Vagina (tissue), 2 donors: ENCODE measurements at places on chromosomes 16 and 17.

GRCh38 chr16:85202051-85202601, 89.9 kb upstream of the CIBAR2 start:
- DNase-seq: no peak

GRCh38 chr17:35730400-35731005, 936 bp upstream of the RASL10B start:
- no peak for DNase-seq

- no peak for DNase-seq
These were observed 30.2 kb downstream of the XPO6 start for GRCh38 chr16:28181515-28181914.

GRCh38 chr16:2195322-2196161, 863 bp downstream of the CASKIN1 start:
- no peak for DNase-seq

- no peak for DNase-seq
These were observed 95.1 kb downstream of the ZFHX3 start for GRCh38 chr16:72952811-72953271.

DNA sequence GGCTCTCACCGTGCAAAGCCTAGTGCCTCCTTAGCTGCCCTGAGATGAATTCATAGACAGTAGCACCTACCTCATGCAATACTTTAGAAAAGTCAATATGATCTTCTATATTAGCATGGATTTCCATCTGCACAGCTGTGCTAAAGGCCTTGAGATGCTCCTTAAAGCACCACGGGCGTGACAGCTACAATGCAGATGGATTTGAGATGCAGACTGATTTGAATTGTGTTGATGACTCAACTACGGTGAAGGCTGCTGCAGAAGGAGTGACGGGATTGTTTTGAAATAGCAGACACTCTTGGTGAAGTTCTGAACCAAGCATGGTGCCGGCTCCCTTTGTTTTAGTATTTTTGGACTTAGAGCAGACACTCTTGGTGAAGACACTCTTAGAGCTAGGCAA, 88.2 kb downstream of the SPECC1 start:
- DNase-seq: no peak

DNA sequence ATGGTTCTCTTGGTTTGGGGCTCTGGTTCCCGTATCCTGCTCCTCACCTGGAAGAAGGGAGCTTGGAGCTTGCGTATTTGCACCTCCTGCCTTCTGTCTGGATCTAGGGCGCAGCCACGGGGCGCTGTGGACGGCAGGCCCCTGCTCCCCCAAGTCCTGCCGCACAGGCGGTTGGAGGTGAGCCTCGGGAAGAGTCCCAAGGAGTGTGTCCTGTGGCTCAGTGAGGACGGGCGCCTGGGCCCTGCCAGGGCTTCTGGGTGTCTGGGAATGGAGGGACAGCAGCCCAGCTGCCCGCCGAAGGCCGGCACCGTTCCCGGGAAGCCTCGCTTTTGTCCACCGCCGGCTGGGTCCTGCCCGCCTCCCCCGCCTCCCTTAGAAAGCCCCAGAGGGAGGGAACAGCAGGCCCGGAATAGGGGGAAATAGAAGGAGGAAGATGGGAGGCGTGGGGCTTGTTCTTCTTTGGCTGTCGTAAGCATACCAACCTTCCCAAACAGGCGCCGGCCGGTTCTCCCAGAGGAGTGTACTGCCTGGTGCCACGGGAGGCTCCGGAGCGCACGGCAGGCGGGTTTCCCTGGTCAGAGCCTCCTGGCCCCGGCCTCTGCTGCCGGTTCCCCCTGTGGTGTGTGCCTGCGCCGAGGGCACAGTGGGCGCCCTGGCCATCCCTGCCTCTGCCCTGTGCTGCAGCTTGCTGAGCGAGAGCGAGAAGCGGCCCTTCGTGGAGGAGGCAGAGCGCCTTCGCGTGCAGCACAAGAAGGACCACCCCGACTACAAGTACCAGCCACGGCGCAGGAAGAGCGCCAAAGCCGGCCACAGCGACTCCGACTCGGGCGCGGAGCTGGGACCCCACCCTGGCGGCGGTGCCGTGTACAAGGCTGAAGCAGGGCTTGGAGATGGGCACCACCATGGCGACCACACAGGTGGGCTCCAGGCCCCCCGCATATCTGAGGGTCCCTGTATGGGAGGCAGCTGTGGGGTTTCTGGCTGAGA, 1.8 kb downstream of the SOX8 start:
- DNase-seq: no peak

DNA sequence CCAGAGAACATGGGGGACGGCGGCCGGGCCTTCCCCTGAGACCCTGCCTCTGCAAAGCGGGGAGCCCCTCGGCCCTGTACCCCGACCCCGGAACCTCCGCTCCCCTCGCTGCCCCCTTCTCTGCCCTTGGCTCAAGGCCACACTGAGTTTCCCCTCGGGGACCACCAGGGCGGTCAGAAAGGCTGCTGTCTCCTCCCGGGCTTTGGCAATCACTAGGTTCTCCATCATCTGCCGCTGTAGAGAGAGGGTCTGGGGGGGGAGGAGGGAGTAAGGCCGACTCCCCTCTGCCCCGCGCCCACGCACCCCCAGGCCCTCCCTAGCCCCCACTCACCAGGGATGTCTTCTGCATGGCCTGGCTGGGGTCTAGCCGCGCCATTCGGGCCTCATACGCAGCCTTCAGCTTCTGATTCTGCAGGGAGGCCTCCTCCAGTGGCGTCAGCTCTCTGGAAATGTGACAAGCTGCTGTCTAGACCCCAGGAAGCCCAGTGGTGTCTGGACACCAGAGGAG, 8.4 kb downstream of the VPS9D1 start:
- DNase-seq: no peak

- DNase-seq: no peak
These were observed 36.8 kb downstream of the TEKT5 start for GRCh38 chr16:10657925-10658324.

DNA sequence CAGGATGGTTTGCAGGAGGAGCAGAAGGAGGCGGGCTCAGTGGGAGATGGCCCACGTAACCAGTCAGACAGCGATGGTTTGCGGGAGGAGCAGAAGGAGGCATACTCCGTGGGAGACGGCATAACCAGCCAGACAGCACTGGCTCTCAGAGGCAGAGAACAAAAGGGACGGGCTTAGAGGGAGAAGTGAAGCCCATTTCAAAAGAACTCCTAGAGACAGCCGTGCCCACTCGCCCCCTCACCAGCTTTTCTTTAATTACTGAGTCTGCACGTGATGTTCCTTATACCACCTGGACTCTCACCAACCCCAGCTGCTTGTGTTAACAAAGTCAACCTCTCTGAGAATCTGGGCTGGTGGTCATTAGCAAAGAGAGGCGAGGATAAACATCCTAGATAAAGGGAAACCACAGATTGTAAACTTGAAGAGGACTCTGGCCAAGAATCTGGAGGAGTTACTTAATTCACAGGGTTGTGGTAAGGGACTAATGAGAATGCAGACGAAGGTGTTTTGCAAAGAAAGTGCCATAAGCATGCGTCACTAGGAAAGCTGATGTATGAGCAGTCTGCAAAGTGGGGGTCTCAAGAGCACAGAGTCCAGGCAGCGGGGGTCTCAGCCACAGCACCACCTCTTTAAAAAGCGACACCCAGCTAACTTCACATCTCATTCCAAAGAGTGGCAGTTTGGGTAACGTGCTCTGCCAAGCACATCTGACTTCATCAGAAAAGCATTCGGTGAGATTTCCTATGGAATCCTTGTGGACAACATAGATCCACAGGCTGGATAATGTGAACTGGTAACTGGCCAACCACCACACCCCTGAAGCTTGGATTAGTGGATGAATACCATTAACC, 51.7 kb downstream of the NXN start:
- no peak for DNase-seq

- DNase-seq: no peak
These were observed 139.7 kb upstream of the MAF start for GRCh38 chr16:79740252-79740651.

DNA sequence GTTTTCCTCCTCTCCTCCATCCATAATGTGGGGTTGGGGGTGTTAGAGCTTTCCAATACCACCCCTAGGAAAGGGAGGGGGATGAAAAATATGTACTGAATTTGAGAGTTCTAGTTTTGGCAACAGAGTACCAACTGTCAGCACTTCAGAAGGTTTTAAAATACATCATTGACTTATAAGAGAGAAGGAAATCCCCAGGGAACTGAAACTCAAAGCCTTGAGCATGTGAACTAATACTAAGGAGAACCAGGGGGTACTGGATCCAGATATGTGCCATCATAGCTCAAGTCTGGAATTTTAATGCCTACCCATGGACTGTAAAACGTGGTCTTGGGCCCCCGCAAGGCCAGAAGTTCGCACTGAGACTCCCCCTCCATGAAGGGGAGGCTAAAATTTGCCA, 15.8 kb downstream of the CACNG5 start:
- DNase-seq: no peak

DNA sequence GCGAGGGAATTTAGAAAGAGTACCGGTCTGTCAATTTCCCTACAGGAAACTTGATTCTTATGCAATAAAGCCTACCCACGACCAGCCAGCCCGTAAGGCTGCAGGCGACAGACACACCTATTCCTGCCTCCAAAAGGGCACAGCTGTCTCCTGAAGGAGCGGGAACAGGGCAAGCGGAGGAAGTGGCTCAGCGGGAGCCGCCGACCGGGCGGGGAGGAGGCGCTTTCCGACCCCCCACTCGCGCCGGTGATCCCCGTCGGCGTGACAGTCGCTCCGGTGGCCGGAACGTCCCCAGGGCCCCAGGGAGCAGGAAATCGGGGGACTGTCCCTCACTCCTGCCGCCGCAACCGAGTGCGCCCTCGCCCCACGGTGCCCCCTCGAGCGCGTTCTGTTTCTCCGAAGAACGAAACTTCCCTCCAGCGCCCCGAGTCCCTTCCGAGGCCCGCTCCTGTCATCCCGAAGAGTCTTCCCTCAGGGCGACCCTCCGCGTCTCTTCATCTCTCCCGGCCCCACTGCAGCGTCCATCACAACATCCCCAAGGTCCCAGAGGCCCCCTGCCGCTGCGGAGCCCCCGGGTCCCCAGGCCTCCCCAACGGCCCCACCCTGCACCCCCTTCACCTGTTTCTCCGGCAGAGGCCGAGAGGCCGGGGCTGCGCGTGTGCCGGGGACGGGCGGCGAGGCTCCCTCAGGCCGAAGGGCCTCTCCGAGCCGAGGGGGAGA, 421 bp downstream of the STAT3 start:
- no peak for DNase-seq

DNA sequence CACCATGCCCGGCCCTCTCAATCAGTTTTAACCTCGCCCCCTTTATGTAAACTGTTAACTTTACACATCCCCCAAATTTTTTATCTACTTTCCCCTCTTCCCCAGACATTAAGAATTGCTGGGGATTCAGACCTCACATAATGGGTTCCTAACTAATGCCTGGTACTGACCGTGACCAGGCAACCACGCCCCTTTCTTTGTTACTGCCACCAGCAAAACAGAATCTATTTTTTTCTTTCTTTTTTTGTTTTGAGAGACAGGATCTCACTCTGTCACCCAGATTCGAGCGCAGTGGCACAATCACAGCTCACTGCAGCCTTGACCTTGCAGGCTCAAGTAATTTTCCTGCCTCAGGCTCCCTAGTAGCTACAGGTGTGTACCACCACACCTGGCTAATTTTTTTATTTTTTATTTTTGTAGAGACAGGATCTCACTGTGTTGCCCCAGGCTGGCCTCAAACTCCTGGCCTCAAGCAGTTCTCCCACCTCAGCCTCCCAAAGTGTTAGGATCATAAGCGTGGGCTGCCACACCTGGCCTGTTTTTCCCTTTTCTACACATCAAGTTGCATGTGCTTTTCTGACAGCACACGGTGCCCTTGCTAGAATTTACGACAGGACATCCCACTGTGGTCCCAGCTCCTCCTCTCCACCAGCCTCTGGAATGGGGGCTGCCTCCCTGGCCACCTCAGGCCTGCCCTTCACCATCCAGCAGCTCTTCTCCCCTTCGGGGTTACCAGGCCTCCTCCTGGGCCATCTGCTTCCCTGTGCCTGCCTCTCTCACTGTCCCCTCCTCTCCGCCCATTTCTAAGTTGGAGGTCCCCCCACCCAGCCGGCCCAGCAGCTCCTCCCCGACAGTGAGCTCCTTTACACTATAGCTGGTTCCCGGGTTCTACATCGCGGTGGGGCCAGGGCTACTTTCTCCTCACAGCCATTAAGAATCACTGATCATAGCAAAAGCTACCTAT, 10.8 kb downstream of the CPNE2 start:
- DNase-seq: no peak

DNA sequence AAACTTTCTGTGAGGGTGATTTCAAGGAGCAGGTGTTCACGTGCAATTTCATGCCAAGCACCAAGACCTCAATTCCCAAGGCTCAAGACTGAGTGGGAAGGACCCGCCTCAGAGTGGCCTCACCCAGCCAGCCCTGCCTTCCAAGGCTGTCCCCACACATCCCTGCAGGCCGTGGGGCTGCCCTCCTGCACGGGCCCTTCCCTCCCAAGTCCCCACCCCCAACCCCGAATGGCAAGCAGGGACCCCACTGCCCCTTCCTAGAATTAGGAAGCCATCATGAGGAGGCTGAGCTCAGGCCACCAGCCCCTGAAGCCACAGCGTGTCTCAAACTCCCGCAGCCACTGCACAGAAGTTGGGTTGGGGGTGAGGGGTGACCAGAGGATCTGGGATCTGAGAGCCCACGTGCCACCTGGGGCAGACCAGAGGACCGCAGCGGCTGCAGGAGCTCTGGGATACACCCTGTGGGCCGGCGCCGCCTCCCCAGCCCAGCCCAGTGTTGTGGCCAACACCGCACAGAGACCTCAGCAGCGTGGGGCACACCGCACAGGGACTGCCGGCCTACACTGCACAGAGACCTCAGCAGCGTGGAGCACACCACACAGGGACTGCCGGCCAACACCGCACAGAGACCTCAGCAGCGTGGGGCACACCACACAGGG, 20.7 kb downstream of the GNPTG start:
- DNase-seq: no peak

GRCh38 chr17:49618028-49618611, 42.4 kb downstream of the NXPH3 start:
- no peak for DNase-seq
